ENCODE measurements at places on chromosomes 4 and X. TPM values are rescaled to one million over a fixed set of nuclear protein-coding genes. Genes with fewer than 3 reads are reported as not detected.

The SLC16A2 gene
- 31.5 TPM for total RNA-seq

The BLOC1S4 gene
- total RNA-seq, result 15.7 TPM

The LIMCH1 gene
- total RNA-seq, result 45.0 TPM

The PNCK gene
- 0.51 TPM for total RNA-seq

The INTU gene
- total RNA-seq, result 1.3 TPM
